ENCODE measurements at places on chromosomes 1 and 21. TPM values are rescaled to one million over a fixed set of nuclear protein-coding genes. Genes with fewer than 3 reads are reported as not detected.

DNA sequence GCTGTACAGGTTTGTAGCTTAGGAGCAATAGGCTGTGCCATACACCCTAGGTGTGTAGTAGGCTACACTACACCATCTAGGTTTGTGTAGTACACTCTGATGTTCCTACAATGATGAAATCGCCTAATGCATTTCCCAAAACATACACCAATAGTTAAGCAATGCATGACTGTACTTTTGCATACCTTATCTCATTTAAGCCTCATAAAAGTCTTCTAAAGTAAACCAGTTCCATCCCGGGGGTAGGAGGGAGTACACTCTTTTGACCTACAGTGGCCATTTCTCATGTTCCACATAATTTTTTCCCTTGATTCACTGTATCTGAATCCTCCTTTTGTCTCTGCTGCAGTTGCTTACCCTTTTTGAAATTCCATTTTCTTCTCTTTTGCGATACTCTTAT lies 12.2 kb downstream of the TRMT13 start:
- no peak for DNase-seq

Gene RNU1-3
- 9,391 TPM for total RNA-seq

GRCh38 chr1:103514920-103515503 lies 10.5 kb upstream of the RNPC3 start:
- no peak for DNase-seq

DNA sequence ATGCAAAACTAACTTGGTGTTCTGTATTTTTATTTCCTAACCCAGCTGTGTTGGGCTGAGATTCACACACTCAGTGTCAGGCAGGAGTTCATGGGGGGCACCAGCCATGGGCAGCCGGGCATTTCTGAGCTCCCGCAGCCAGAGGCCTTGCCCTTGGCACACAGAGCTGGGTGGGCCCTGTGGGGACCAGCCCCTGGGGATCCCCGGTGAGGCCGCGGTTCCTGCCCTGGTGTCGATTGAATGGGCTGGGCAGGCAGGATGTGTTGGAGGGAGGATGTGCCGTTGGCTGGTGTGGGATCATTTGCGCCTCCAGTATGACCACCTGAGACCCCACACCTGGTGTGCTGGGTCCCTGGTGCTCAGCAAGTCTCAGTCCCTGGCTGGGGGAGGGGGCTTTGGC lies 91.0 kb downstream of the PRDM16 start:
- DNase-seq, result no peak

- no peak for DNase-seq
Measured at GRCh38 chr1:180751921-180752320, 120.1 kb downstream of the XPR1 start.

GRCh38 chr1:30603081-30603858 lies 120.1 kb downstream of the MATN1 start:
- DNase-seq, result no peak

- no peak for DNase-seq
Measured at GRCh38 chr1:15090373-15090772, 63.2 kb upstream of the TMEM51 start.

DNA sequence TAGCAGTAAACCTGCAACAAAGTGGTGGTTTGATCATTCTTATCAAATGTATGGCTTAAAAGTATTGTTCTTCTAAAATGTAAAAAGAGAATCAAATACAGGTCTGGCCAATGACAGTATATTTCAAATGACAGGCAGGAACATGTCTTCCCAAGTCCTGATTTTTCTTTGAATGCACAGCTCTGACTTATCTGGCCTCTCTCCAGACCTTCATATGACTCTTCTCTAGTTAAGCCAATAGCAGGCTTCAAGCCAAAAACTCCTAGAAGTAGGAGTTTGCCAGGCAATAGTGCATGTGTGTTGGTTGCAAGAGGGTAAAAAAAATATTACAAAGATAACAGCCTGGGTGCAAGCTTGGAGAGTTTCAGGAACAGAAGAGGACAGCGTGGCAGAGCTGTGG lies 345.5 kb downstream of the SMYD3 start:
- DNase-seq, result no peak

All from Right ventricle myocardium superior (tissue), 1 donor.